Endodermal cell (in vitro differentiated cells): ENCODE measurements at places on chromosomes 16 and 17.

DNA sequence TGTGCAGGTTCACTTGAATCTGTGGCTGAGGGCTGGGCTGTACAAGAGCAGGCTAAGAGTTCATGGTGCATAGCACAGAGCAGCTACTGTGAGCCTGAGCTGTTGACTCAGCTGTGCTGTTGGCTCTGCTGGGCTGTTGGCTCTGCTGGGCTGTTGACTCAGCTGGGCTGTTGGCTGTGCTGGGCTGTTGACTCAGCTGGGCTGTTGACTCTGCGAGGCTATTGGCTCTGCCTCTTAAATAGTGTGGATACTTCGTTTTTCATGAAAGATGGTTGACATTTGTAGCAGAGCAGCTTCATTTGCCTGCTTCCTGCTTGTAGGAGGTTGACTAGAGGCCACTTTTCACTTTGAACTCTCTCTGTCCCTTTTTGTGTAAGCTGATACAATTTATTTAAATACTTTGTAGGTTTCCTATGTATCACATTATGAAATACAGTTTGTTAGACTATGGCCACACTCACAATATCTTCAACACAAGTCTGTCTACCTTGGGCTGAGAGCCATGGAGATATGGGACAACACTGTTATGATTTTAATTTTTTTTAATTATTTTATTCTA is 40.3 kb upstream of the CCNF start:
- no peak for DNase-seq

- DNase-seq = no peak
Observed at GRCh38 chr17:70078549-70078948, 3.5 kb downstream of the KCNJ16 start.

GRCh38 chr17:77491921-77492445 is 351.2 kb downstream of the SEC14L1 start:
- peak; percentile 41 for DNase-seq

GRCh38 chr17:49525831-49526741 is 31.0 kb downstream of the NGFR start:
- DNase-seq = peak; percentile 55

DNA sequence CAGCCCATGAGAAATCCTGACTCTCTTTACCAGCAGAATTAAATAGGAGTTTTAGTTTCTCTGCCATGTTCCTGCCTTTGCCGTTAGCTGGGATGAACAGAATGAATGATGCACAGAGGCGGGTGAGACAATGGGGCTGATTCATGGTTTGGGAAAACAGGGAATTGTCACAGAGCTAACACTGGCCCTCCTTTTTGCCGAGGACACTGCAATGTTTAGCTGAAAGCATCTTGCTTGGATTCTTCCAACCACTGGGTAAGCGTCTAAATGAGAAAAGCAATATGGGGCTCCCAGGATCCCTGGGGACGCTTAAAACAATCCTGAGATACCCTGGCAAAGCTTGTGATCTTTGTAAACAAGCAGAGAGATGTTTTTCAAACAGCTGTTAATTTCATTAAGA is 12.8 kb upstream of the PAFAH1B1 start:
- DNase-seq = peak; percentile 46
